ENCODE measurements at places on chromosomes 13 and 19.

GRCh38 chr13:95568131-95568530, 15.6 kb downstream of the CLDN10 start:
- no peak for DNase-seq

- DNase-seq: peak; percentile 59
Measured at GRCh38 chr13:32471187-32471922, 43.4 kb upstream of the N4BP2L1 start.

- no peak for DNase-seq
Measured at GRCh38 chr19:10074153-10074552, 12.0 kb upstream of the SHFL start.

DNA sequence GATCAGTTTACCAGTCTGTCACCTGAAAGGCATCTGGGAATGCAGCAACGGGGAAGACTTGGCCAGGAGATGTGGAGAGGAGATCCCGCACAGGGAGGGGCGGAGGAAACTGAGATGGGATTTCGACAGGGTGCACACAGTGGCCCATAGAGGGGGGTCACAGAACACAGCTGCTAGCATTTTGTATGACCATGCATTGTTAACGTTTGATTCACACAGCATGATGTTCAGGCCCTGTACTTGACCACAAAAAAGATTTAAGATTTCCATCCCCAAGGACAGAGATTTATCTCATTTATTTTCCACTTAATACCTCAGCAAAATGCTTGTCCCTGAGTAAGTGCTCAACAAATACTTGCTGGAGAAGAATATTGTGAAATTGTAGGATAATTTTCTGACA, 63.2 kb downstream of the RAB20 start:
- no peak for DNase-seq

DNA sequence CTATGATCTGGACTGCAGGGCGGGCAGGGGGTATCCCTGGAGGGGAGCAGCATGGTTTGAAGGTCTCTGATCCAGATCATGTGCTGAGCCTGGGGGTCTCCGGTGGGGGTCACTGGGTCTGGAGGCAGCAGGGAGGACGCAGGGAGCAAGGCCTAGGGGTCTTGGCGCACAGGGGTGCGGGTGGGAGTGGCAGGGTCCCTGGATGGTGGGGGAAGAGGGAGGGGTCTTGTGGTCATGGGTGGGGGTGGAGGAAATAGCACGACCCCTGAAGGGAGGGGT, 1.9 kb downstream of the BTBD2 start:
- DNase-seq: no peak

GRCh38 chr13:59501004-59501403, 662.7 kb downstream of the DIAPH3 start:
- DNase-seq: no peak

GRCh38 chr19:15108145-15108844, 1.1 kb downstream of the SYDE1 start:
- no peak for DNase-seq

DNA sequence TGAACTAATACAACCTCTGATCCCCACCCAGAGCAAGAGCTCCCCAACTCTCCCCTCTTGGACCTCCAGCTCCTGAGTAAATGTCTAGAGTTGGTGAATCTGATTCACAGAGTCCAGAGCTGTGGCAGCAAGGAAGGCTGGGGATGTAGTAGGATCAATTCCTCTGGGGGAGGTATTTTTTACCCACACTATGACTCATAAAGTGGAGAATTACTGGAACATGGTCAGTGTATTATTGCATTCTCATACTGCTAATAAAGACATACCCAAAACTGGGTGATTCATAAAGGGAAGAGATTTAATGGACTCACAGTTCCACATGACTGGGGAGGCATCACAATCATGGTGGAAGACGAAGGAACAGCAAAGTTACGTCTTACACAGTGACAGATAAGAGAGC, 496.7 kb downstream of the EFNB2 start:
- no peak for DNase-seq

DNA sequence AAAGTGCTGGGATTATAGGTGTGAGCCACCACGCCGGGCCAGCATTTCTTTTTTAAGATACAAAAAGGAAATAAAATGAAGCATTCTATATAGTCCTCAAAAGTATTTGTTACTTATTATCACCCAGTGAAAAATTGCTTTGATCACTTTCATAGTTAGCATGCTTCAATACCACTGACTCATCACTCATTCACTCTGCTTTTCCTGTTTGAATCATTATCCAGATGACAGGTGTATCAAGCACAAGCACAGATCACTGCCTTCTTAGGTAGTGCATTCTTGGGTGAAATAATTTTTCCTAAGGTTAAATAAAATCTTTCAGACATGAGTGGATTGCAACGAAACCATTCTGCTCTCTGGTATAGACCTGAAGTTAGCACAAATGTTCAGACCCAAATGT, 35.8 kb upstream of the SPART start:
- DNase-seq: no peak

GRCh38 chr19:28426730-28427225, 786.2 kb downstream of the UQCRFS1 start:
- DNase-seq: no peak

Measured in substantia nigra (tissue), 51 donors.